ENCODE measurements at places on chromosomes 16 and 17. TPM values are rescaled to one million over a fixed set of nuclear protein-coding genes. Genes with fewer than 3 reads are reported as not detected.

MPP3 gene
- 6.9 TPM for total RNA-seq

SLC12A4 gene
- 46.7 TPM for total RNA-seq

CRYBA1 gene
- not detected for total RNA-seq

KCNJ2 gene
- 0.15 TPM for total RNA-seq

C1QL1 gene
- total RNA-seq = 6.4 TPM

HOXB7 gene
- not detected for total RNA-seq

ABCA6 gene
- total RNA-seq = not detected

GRCh38 chr16:76607317-76607716, 330.1 kb downstream of the CNTNAP4 start:
- H3K36me3 ChIP-seq = no peaks in the 10 kb centered on the region
- H3K4me3 ChIP-seq = no peak overlapping the region
- no peak for DNase-seq
- H3K27ac ChIP-seq = no peak overlapping the region

DNA sequence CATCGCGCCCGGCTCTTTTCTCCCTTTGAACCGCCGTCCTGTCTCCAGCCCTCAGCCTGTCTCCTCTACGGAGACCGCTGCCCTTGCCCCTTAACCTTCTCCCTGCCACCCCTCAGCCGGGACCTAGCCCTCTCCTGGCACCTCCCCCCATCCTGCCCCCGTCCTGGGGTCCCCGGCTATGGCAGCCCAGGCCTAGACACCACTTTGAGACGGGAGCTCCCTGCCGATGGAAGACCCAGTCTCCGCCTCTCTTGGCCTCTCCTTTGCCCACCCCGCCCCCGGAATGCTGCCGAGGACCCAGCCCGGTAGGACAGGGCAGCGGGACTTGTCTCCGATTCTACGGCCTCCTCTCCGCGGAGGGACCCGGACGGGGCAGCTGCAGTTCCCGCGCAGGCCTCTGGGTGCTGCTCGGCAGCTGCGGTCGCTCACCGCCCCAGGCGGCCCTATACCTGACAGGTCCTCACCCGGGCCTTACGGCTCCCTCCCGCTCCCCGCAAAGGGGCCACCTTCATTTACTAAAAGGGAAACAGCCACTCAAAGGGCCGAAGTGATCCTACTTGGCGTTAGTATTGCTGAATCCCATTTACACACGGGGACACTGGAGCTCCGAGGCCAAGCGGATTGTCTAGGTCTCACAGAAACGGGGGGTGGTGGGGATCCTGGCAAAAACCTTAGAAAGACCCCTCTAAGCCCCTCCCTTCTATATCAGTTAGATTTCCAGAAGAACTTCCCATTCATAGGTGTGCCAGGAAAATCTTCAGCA, 32.6 kb upstream of the TAC4 start:
- peak; percentile 98 for DNase-seq
- no peak overlapping the region for H3K27ac ChIP-seq
- H3K36me3 ChIP-seq = no peaks in the 10 kb centered on the region
- H3K4me3 ChIP-seq = peak overlapping the region; percentile 58
- H3K4me1 ChIP-seq = no peaks in the 10 kb centered on the region

- H3K27ac ChIP-seq = no peak overlapping the region
- DNase-seq = no peak
- H3K4me1 ChIP-seq = no peaks in the 10 kb centered on the region
Observed at GRCh38 chr16:82059983-82060421, 24.9 kb downstream of the HSD17B2 start.

DNA sequence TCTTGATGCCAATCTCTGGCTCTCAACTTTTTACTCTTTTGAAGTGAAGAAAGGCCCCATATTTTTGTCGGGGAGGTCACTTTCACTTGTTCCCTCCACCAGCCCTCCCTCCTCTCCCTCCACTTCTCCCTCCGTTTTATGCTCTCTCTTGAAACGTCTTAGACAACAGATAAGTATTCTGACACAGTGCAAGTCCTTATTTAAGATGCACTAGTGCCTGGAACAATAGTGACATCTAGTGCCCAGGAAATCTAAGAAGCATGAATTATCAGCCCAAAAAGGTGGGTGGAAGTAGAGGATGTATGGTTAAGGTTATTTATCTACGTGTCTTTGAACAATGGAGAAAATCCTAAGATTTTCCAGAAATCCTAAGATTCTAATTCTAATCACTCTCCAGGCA, 17.9 kb downstream of the PSME3IP1 start:
- no peak for DNase-seq
- H3K4me1 ChIP-seq = no peaks in the 10 kb centered on the region
- no peaks in the 10 kb centered on the region for H3K27me3 ChIP-seq
- no peak overlapping the region for H3K27ac ChIP-seq
- H3K36me3 ChIP-seq = peaks cover 39% of the 10 kb centered on the region

- no peak overlapping the region for H3K27ac ChIP-seq
- DNase-seq = no peak
- H3K27me3 ChIP-seq = no peaks in the 10 kb centered on the region
- H3K36me3 ChIP-seq = peaks cover 6% of the 10 kb centered on the region
- H3K4me1 ChIP-seq = no peaks in the 10 kb centered on the region
- H3K4me3 ChIP-seq = peak overlapping the region; percentile 80
Observed at GRCh38 chr17:75764417-75764710, 628 bp downstream of the GALK1 start.

- no peaks in the 10 kb centered on the region for H3K36me3 ChIP-seq
- H3K4me3 ChIP-seq = no peak overlapping the region
- DNase-seq = peak; percentile 30
Observed at GRCh38 chr17:77596491-77597417, 361.7 kb upstream of the TNRC6C start.

DNA sequence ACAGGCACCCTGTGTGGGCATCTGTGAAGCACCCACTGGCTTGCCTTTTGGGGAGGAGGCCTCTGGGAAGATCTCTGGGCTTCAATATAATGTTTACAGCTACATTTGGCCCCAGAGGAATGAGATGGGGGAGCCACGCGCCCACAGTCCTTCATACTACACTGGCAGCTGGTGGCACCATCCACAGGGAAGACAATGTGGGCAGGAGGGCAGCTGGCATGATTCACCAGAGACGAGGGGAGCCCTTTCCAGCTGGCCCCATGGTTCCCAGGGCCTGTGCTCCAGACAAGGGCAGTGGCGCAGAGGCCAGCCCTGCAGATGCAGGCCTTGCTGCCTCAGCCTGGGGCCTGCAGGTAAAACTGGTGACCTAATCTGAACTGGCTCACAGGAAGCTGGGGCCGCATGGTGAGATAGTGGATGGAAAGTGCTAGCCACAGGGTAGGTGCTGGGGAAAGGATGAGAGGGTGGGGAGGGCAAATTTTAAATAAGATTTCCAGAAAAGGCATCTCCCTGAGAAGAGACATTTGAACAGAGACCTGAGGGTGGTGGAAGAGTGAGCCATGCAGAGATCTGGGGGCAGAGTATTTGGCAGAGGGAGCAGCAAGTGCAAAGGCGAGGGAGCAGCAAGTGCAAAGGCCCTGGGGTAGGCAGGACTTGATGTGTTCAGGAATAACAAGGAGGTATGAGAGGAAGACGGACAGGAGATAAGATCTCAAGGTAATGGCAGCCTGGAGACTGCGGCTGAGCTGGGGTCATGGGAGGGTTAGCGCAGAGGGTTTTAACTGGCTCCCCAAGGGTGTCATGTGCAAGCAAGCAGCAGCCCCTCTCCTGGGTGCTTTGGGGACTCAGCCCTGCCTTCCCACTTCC, 12.1 kb upstream of the KCNJ12 start:
- H3K4me3 ChIP-seq = no peak overlapping the region
- H3K36me3 ChIP-seq = no peaks in the 10 kb centered on the region

DNA sequence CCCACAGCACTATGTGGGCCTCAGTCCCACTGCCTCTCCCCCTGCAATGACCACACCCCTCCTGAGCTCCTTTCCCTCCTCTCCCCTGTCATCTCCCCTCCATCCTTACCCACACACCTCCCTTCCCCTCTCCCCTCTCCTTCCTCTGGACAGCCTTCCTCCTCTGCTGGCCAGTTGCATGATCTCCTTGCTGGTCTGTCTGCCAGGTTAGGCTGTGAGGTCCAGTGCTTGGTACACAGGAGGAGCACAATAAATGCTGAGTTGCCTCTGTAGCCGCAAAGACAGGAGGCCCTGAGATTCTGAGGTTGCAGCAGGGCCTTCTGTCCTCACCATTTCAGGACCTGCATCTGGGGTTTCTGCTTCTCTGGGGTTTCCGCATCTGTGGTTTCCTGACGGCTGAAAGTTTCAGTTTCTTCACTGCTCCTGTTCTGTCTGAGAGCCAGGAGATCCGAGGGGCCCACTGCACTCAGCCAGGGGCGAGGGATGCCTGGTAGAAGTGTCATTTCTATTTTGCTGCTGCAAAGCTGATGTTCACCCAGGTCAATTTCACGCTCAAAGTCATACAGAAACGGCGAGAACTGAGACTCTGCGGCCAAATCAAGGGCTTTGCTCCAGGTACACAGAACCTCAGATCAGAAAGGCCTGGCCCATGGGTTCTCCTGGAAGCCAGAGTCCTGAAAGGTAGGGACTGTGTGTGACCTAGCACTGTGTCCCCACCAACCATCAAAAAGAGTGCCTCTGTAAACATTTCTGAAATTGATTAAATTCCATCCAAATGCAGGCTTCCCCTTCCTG, 4.6 kb upstream of the SLC12A3 start:
- no peak overlapping the region for H3K27ac ChIP-seq
- no peaks in the 10 kb centered on the region for H3K27me3 ChIP-seq
- no peak for DNase-seq

DNA sequence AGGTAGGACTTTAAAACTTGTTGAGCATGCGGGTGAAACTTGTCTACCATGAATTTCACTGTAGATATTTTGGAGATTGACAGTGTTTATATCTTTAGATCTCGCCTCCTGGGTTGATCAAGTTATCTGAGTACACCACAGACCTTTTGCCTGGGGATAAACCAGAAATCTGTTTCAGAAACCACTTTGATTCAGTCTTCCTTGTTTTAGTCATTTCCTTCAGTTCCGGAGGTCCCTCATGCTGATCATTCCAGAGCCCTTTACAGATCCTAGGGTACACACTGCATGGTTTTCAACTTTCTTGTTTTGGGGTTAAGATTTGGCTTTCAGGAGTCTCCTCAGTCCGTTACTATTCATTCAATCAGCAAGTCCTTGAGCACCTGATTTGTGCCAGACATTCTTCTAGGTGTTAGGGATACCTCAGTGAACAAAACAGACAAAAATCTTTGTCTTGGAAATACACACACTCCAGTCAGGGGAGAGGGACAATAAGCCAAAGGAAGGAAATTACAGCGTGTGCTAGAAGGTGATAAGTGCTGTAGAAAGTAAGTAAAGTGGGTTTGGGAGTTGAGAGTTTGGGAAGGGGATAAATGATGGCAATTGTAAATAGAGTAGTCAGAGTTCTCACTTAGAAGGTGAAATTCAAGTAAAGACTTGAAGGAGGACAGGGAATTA, 12.2 kb downstream of the NOD2 start:
- peaks cover 6% of the 10 kb centered on the region for H3K36me3 ChIP-seq
- no peaks in the 10 kb centered on the region for H3K4me1 ChIP-seq
- no peaks in the 10 kb centered on the region for H3K27me3 ChIP-seq
- no peak for DNase-seq
- no peak overlapping the region for H3K4me3 ChIP-seq

DNA sequence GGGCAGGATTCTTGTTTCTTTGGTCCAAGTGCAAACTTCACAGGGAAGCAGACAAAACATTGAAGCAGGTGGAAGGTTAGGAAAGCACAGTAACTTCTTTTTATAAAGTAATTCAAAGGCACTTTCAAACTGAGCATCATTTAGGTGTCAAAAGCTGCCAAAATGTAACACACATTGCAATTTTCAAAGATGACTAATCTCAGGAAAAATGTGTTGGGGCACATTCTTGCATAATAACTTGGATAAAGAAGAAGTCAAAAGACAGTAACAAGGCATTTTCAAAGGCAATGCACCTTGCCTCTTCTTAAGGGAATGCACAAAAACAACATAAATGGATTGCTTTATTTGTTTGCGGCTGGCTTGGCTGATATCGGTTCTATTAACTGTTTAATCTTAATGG, 3.6 kb downstream of the KCNJ2 start:
- no peak overlapping the region for H3K27ac ChIP-seq
- DNase-seq = no peak
- H3K4me1 ChIP-seq = no peaks in the 10 kb centered on the region
- no peak overlapping the region for H3K4me3 ChIP-seq
- 0 out of 3 replicates have a peak, but pooled peaks cover 6% of the 10 kb centered on the region for H3K36me3 ChIP-seq

DNA sequence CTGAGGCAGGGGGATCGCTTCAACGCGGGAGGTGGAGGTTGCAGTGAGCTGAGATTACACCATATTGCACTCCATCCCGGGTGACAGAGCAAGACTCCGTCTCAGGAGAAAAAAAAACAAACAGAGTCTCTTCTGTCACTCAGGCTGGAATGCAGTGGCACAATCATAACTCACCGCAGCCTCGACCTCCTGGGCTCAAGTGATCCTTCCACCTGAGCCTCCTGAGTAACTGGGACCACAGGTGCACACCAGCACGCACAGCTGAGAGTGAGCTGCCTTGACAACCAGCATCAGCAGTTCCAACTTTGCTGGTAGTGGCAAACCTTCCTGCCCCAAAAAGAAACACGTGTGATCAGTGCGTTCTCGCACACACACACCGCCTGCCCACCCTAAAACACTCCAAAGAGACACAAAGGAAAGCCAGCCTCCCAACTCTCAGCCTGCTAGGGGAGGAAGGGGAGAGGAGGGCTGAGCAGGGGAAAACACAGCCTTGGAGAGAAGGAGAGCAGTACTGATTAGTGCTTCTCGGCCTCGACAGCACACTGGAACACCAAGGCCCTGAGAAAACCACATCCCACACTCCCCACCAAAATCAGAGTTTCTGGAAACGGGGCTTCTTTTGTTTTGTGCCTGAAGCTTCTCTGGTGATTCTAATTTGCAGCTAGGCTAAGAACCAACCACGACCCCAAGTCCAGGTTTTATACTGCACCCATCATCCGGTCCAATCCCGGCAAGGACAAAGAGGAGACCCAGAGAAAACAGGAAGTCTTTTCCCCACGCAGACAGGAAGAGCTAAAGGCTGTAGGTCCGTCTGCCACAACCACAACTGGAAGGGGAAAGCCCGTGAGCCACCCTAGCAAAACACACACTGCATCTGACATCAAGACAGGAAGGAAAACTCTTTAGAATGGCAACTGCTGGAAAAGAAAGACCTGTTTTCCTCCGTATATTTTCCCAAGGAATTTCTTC, 28.8 kb downstream of the ZCCHC14 start:
- peaks cover 11% of the 10 kb centered on the region for H3K36me3 ChIP-seq
- DNase-seq = no peak
- peaks cover 3% of the 10 kb centered on the region for H3K4me1 ChIP-seq
- no peak overlapping the region for H3K27ac ChIP-seq
